Adipose tissue (tissue), 3 donors: ENCODE measurements at places on chromosomes 11 and 22. TPM values are rescaled to one million over a fixed set of nuclear protein-coding genes. Genes with fewer than 3 reads are reported as not detected.

SPA17 gene
- polyA plus RNA-seq = 2.3 TPM

IGSF9B gene
- polyA plus RNA-seq = 0.71 TPM

NCF4 gene
- polyA plus RNA-seq = 1.9 TPM

YWHAH gene
- polyA plus RNA-seq = 43.8 TPM

OR6T1 gene
- not detected for polyA plus RNA-seq

DEUP1 gene
- 0.22 TPM for polyA plus RNA-seq

TRIM49 gene
- polyA plus RNA-seq = not detected

LRP4 gene
- 1.2 TPM for polyA plus RNA-seq

TSPAN18 gene
- polyA plus RNA-seq = 14.4 TPM

KCNJ11 gene
- 1.7 TPM for polyA plus RNA-seq

LRRC10B gene
- 1.3 TPM for polyA plus RNA-seq
